Cortex of kidney (tissue), 1 donor: ENCODE measurements at places on chromosomes 6 and 20.

DNA sequence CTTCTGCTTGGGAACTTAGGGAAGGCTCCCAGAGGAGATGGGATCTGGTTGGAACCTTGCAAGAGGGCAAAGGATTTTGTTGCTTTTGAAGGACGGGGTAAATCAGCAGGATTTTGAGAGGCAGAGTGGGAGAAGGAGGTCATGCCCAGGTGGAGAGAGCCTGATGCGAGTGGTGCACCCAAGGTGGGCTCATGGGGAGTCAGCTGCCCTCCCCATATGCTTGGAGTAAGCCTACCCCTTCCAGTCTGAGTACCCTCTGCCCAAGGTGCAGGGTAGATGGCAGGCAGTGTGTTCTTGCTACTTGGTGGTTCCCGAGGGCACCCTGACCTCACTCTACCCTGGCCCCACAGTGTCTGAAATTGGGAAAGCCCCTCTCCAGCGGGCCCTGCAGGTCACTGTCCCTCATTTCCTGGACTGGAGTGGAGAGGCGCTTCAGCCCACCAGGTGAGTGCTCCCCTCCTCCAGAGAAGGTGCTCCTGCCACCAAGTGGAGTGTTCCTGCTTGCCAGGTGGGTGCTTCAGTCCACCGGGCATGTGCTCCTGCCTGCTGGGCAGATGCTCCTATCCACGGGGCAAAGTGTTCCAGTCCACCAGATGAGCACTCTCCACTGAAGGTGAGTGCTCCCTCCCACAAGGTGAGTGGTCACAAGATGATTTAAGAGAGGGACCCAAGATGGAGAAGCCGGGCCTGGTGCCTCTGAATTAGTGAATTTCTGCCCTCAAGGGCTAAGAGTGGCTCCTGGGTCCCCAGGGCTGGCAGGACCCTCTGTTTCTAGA lies 3.4 kb downstream of the BPIFB2 start:
- DNase-seq = no peak

- no peak for DNase-seq
These were observed 26.1 kb upstream of the KCNB1 start for GRCh38 chr20:49508435-49509199.

DNA sequence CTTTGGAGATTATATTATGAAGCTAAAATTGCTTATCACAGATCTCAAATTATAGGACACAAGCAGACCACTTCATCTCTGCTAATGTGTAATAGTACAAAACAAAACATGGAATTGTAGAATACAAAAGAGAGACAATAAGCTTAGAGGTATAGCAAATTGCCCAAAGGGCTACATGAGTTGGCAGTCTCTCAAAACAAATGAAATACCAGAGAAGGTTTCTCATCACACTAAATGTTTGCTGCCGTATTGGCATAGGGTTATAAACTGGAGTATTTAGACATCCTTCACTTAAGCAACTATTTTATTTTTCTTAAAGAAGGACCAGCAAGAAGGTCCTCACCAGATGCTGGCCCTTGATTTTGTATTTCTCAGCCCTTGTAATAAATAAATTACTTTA lies 5.9 kb upstream of the EYA4 start:
- DNase-seq = no peak

- DNase-seq = no peak
These were observed 78.4 kb downstream of the ADTRP start for GRCh38 chr6:11700118-11700718.

- no peak for DNase-seq
These were observed 75.2 kb upstream of the MYL9 start for GRCh38 chr20:36466089-36466488.

- no peak for DNase-seq
These were observed 110.0 kb downstream of the ATG5 start for GRCh38 chr6:106215608-106216007.

DNA sequence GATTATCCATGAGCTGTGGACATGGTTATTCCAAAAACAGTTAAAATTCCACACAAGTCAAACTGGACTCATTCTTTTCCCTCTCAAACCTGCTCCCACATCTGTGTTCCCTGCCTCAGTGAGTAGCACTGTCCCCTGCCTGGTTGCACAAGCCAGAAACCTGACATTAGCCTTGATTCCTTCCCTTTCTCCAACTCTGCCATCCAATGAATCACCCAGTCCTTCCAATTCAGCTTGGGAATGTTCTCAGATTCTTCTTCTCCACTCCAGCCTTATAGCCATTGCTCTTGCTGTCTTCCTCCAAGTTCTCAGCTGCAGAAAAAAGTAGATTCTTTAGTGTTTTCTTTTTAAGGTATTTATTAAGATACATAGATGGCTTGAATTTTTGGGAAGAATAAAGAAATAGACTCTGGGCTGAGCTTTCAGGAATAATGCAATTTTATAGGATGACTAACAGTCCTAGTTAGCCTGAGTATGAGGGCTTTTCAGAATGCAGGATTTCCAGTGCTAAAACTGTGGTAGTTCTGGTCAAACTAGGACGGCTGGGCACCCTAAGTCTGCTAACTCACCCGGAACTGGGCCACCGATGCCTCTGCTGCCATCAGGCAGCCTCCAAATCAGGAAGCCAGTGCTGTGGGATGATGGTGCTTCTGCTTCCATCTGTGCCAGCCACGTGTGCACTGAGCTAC lies 18.2 kb upstream of the SASH1 start:
- no peak for DNase-seq

GRCh38 chr6:67663105-67663895 lies 971.8 kb upstream of the ADGRB3 start:
- DNase-seq = no peak

DNA sequence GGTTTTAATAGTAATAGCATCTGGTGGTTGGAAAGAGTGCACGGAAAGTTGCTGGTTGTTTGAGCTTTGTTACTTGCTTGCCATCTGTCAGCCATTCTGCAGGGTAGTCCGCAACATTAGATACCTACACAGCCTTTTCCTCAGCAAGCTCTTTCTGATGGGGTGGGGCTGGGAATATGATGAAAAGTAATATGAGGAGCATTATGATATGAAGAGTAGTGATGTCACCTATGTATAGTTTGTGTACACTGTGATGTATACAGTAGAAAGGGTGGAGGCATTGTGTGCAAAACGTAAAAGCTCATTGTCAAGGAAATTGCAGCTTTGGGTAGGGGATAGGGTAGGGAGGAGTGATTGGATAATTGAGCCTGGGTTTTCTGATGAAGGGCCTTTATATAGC lies 16.1 kb downstream of the SCAF8 start:
- DNase-seq = no peak

GRCh38 chr6:93786474-93787330 lies 367.3 kb upstream of the EPHA7 start:
- no peak for DNase-seq

GRCh38 chr6:90251295-90251992 lies 45.2 kb downstream of the BACH2 start:
- DNase-seq = no peak

- no peak for DNase-seq
These were observed 39.6 kb upstream of the PTGIS start for GRCh38 chr20:49607568-49607967.

DNA sequence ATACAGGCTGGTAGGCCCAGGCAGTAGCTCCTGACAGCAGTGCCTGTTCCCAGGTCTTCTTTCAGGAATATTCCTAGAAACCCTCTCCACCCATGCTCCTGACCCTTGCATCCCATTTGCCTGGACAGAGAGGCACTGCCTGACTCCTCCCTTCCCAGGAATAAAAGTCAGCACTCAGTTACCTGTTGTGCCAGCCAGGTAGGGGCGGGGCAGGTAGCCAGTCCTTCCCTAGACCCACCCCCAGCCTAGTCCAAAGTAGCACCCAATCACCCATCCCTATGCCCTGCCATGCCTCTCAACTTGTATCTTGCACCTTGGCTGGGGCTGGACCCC lies 129.9 kb downstream of the MRPL14 start:
- no peak for DNase-seq

DNA sequence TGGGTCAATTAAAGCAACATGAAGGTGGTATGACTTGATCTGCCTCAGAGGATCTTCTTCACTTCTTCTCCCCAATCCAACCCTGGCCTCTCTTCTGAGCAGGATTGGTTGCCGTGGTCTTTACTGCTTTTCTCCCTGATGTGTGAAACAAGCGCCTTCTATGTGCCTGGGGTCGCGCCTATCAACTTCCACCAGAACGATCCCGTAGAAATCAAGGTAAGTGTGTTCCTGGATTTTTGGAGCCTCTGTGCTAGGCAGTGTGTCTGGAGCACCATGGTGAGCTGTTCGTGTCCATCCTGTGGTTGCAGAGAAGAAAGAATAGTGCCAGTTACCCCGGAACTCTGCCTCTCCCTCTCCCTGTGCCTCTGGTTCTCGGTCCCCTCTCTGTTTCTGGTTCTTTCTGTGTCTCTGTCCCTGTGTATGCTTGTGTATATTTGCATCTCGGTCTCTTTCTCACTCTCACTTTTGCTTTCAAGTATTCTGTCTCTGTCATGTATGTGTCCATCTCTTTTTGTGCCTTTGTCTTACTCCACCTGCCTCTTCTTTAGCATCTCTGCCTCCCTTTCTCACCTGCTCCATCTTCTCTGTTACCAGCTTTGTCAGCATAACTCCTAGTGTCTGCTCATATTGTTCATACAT lies 23.5 kb downstream of the TM9SF4 start:
- DNase-seq = no peak

DNA sequence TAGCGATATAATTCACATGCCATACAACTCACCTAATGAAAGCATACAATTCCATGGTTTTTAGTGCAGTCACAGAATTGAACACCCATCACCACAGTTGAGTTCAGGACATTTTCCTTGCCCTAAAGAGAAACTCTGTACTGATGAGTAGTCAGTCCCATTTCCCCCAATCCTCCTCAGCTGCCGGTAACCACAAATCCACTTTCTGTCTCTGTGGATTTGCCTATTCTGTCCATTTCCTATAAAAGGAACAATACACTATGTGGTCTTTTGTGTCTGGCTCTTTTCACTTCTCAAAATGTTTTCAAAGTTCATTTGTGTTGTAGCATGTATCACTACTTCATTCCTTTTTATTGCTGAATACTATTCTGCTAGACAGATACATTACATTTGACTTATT lies 67.9 kb upstream of the TGM3 start:
- DNase-seq = no peak

- DNase-seq = no peak
These were observed 152.4 kb downstream of the SASH1 start for GRCh38 chr6:148495029-148495428.

GRCh38 chr20:44618318-44618731 lies 33.2 kb downstream of the ADA start:
- DNase-seq = no peak

- DNase-seq = no peak
These were observed 10.7 kb downstream of the SLC9A8 start for GRCh38 chr20:49823152-49823847.

- no peak for DNase-seq
These were observed 75.1 kb downstream of the TBC1D7 start for GRCh38 chr6:13253272-13253671.

DNA sequence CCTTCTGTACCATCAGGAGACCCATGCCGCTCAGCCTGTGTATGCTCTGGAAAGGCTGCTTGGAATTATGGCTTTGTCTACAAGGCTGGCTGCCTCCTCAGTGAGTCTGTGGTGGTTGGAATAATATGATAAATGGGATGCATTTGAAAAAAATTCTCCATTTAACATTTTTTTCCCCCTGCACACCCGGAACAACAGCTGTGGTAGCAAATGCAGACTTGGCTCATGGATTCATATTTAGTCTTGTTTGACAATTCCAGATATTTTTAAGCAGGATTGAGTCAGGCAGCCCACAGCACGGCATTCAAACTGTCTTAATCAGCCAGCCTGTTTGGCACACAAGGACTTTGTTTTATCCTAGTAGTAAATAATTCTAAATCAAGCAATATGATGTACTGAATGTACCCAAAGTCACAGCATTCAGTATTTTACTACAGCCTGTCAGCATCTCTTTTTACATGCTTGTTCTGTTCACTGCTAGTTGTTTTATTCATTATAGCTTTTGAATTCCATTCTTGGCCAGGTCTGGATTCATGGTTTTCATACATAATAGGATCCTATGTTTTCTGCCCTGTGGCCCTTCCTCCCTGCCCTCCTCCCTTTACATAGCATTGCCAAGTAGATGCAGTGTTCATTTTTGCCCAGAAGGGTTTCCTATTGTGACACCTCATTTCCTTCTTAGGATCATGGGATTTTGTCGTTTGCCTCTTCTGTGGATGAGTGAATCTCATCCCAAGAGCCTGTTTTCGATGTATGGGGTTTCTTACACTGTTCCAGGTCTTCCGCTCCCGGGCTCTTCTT lies 68.1 kb downstream of the LRRC1 start:
- DNase-seq = no peak

- no peak for DNase-seq
These were observed 9.4 kb upstream of the RAET1E start for GRCh38 chr6:149907317-149907716.

DNA sequence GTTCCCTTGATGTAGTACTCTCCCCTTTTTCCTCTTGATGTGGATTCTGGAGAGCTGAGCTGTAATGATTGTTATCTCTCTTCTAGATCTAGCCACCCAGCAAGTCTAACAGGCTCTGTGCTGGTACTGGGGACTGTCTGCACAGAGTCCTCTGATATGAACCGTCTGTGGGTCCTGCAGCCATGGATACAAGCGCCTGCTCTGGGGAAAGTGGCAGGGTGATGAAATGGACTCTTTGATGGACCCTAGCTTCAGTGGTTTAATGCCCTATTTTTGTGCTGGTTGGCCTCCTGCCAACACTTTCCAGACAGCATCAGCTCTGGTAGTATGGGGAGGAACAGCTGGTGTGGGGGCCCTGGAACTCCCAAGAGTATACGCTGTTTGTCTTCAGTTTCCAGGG lies 216.3 kb downstream of the ADGRG6 start:
- no peak for DNase-seq

- DNase-seq = no peak
These were observed 369.1 kb upstream of the FLRT3 start for GRCh38 chr20:14706555-14706954.

- DNase-seq = no peak
These were observed 69.3 kb upstream of the SOX4 start for GRCh38 chr6:21524201-21524600.

GRCh38 chr6:43836507-43837240 lies 66.7 kb downstream of the VEGFA start:
- no peak for DNase-seq

GRCh38 chr6:119145111-119145510 lies 66.6 kb upstream of the FAM184A start:
- DNase-seq = no peak

DNA sequence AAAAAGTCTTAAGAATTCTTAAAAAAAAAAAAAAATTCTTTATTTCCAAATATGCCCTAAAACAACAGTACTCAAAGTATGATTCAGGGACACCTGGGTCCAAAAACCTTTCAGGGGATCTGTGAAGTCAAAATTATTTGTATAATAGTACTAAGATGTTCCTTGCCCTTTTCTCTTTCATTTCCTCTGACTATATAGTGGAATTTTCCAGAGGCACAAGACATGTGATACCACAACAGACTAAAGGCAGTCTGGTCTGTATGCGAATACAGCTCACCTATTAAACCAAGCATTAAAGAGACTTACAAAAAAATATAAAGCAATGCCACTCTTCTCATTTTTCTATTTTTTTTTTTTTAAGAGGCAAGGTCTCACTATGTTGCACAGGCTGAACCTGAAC lies 15.4 kb downstream of the NOL7 start:
- DNase-seq = no peak

- no peak for DNase-seq
These were observed 5.7 kb downstream of the MAFB start for GRCh38 chr20:40683221-40683893.
